Ovary (tissue), 10 donors: ENCODE measurements at places on chromosomes 5 and 9. TPM values are rescaled to one million over a fixed set of nuclear protein-coding genes. Genes with fewer than 3 reads are reported as not detected.

GRCh38 chr5:153896117-153896516 is 142.6 kb downstream of the FAM114A2 start:
- no peak overlapping the region for H3K27ac ChIP-seq
- no peak for DNase-seq
- H3K27me3 ChIP-seq = no peaks in the 10 kb centered on the region

The ITGA2 gene
- 2.9 TPM for total RNA-seq

The CNTNAP3B gene
- total RNA-seq = 1.5 TPM

DNA sequence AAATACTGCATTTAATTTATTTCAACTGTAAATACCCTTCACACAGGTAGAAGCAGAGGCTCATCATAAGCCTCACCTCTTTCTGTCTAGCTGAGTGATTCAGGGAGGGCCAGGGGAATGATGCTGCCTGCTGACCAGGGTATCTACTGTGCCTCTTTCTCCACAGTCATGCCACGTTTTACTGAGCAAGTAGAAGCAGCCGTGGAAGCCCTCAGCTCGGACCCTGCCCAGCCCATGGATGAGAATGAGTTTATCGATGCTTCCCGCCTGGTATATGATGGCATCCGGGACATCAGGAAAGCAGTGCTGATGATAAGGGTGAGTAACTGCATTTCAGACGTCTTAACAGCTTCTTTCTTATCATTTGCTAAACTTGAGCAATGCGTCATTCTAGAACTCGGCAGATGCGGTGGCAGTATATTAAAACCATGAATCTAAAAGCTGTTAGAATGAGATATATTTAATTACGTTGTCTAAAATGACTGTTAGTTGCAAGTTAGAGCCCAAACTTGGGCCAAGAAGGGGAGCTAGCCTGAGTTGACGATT is 50.0 kb upstream of the LRRTM2 start:
- peaks cover 5% of the 10 kb centered on the region for H3K4me1 ChIP-seq
- no peak for DNase-seq
- H3K36me3 ChIP-seq = no peaks in the 10 kb centered on the region

The ENHO gene
- total RNA-seq = 0.23 TPM

- H3K4me3 ChIP-seq = no peak overlapping the region
- peaks cover 5% of the 10 kb centered on the region for H3K4me1 ChIP-seq
- no peaks in the 10 kb centered on the region for H3K36me3 ChIP-seq
- H3K27me3 ChIP-seq = no peaks in the 10 kb centered on the region
- no peak for DNase-seq
Observed at GRCh38 chr5:173326501-173326960, 1.7 kb downstream of the STC2 start.

The CENPK gene
- 0.95 TPM for total RNA-seq

- no peaks in the 10 kb centered on the region for H3K27me3 ChIP-seq
- no peak for DNase-seq
- H3K4me1 ChIP-seq = peaks cover 8% of the 10 kb centered on the region
- H3K36me3 ChIP-seq = no peaks in the 10 kb centered on the region
- no peak overlapping the region for H3K4me3 ChIP-seq
Observed at GRCh38 chr5:173325091-173325698, 3.0 kb downstream of the STC2 start.

DNA sequence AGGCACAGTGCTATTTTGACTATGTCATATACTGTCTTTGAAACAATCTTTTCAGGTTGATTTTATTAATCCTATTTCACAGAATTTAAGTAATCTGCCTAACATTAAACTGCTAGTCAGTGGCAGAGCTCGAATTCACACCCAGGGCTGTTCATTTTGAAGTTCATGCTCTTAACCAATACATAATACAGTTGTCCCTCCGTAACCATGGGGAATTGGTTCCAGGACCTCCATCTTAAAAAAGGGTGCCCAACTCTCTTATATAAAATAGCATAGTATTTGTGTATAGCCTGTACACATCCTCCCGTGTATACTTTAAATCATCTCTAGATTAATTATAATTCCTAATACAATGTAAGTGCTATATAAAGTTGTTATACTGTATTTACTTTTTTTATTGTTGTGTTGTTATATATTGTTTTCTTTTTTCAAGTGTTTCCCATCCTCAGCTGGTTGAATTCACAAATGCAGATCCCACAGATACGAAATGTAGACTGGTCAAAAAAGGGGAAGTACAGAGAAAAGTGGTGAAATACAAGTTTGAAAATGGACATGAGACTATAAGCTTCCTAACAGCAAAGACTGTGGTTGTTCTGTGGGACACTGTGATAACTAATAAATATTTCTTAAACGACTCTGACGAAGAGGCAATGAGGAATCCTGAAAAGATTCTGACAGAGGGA is 18.3 kb downstream of the RFX3 start:
- no peak overlapping the region for H3K27ac ChIP-seq
- no peaks in the 10 kb centered on the region for H3K4me1 ChIP-seq
- DNase-seq = no peak
- H3K36me3 ChIP-seq = no peaks in the 10 kb centered on the region
- no peaks in the 10 kb centered on the region for H3K27me3 ChIP-seq

The GLDC gene
- 2.9 TPM for total RNA-seq

The FAM200C gene
- 10.2 TPM for total RNA-seq

DNA sequence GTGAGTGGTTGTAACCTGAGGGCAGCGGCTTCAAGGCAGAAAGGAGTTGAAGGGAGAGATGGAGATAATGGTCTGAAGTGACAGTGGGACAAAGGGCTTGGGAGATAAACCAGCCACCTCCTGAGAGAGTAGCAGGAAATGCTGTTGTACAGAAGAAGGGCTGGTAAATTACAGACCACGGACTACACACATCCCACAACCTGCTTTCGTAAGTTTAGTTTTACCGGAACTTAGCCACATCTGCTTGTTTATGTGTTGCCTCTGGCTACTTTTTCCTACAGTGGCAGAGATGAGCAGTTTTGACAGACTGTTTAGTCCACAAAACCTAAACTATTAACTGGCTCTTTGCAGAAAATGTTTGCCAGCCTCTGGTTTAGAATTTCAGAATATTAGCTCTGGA is 269.5 kb downstream of the ARHGEF28 start:
- DNase-seq = no peak
- no peaks in the 10 kb centered on the region for H3K36me3 ChIP-seq
- H3K27me3 ChIP-seq = no peaks in the 10 kb centered on the region
- H3K27ac ChIP-seq = no peak overlapping the region

The GARNL3 gene
- total RNA-seq = 15.6 TPM

DNA sequence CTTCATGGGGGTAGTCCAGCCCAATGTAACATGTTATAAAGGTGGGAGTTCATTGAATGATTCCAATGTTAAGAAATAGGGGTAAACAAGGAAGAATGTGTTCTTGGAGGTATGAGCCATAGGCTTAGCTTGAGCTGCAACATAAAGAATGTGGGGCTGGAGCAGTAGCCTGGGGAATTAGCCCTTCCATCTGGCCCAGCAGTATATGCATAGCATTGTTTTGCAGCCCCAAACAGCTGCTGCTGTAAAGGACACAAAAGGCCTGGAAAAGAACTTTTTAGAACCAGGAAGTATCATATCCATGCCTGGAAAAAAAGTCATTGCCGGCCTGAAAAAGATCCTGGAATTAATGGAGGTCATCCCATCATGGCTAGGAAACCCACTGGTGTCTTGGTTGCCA is 55.8 kb upstream of the SMARCA2 start:
- no peak overlapping the region for H3K4me3 ChIP-seq
- no peak overlapping the region for H3K27ac ChIP-seq
- H3K27me3 ChIP-seq = no peaks in the 10 kb centered on the region
- no peaks in the 10 kb centered on the region for H3K36me3 ChIP-seq
- H3K4me1 ChIP-seq = no peaks in the 10 kb centered on the region
- DNase-seq = no peak

- peaks cover 1% of the 10 kb centered on the region for H3K4me1 ChIP-seq
- no peak overlapping the region for H3K4me3 ChIP-seq
- no peak for DNase-seq
- no peaks in the 10 kb centered on the region for H3K27me3 ChIP-seq
Observed at GRCh38 chr9:13467157-13467556, 187.7 kb upstream of the MPDZ start.

The CCDC112 gene
- 3.7 TPM for total RNA-seq

The ARSI gene
- total RNA-seq = 0.36 TPM

GRCh38 chr5:109911731-109912130 is 222.0 kb downstream of the MAN2A1 start:
- H3K27ac ChIP-seq = no peak overlapping the region
- no peak for DNase-seq
- no peaks in the 10 kb centered on the region for H3K36me3 ChIP-seq
- H3K4me1 ChIP-seq = no peaks in the 10 kb centered on the region

DNA sequence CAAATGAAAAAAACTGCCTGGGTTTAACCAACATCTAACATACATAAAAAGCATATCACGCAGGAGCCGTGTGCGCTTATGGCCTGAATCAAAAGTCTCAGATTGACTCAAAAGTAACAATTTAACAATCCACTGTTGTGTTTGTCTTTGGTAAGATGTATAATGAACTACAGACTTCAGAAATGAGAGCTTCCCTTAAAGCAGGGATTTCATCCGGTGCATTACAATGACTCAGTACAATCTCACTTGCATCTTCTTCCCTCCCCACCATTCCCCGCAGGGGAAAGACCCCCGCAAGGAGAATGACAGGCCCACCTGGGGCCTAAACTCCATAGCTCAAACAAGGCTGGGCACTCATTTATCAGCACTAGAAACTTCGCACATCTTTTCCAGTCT is 1.4 kb downstream of the ZFR start:
- H3K27me3 ChIP-seq = no peaks in the 10 kb centered on the region
- H3K36me3 ChIP-seq = no peaks in the 10 kb centered on the region
- H3K27ac ChIP-seq = peak overlapping the region; percentile 96
- peak overlapping the region; percentile 96 for H3K4me3 ChIP-seq

DNA sequence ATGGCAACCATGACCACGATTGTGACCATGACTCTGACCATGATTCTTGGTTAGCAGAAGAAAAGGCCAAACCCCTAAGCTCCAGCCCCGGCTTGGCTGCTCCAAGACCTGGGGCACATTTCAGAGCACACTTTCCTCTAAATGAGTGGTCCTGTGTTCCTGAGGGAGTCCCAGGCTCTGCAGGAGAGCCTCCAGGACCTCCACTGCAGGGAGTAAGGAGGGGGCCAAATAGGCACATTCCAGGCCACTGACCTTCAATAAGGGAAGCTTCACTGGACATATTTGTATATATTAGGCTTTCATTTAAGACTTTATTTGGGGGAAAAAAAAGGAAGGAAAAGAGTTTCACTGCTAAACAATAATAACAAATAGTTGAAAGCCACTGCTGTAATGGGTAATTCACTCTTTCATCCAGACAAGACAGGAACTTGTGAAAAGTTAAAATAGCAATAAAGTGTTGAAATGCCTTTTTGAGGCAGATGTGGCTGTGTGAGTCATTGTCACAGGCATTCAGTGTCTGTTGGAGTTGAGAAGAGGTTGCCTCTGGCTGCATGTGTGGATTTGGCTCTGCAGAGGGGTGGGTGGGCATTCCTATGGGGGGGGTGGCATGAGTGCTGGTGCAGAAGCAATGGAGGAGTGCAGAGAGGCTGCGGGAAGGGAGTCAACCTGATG is 63.9 kb upstream of the TGFBR1 start:
- no peak for DNase-seq
- H3K27me3 ChIP-seq = no peaks in the 10 kb centered on the region
- H3K4me1 ChIP-seq = no peaks in the 10 kb centered on the region
- H3K36me3 ChIP-seq = no peaks in the 10 kb centered on the region

DNA sequence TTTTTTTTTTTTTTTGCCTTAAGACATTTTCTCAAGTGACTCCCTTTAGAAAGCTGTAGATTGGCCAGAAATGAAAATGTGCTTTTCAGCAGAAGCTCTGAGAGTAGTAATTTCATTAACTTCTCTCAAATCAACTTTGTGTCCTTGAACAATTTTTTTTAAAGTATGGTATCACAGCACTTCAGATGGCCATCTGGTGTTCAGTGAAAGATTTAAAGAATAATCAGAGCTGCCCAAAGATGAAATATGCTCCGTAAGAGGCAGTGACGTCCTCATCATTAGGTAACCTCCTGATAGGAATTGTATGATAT is 43.0 kb upstream of the PCAT7 start:
- DNase-seq = no peak
- no peak overlapping the region for H3K4me3 ChIP-seq
- H3K27me3 ChIP-seq = no peaks in the 10 kb centered on the region
- H3K36me3 ChIP-seq = no peaks in the 10 kb centered on the region

GRCh38 chr9:89165341-89165740 is 13.3 kb downstream of the SHC3 start:
- DNase-seq = no peak
- no peak overlapping the region for H3K4me3 ChIP-seq
- no peak overlapping the region for H3K27ac ChIP-seq
- no peaks in the 10 kb centered on the region for H3K4me1 ChIP-seq
- H3K27me3 ChIP-seq = no peaks in the 10 kb centered on the region

GRCh38 chr9:135888126-135888765 is 19.1 kb downstream of the CAMSAP1 start:
- no peaks in the 10 kb centered on the region for H3K27me3 ChIP-seq
- DNase-seq = no peak
- H3K36me3 ChIP-seq = no peaks in the 10 kb centered on the region
- H3K4me3 ChIP-seq = no peak overlapping the region
- H3K4me1 ChIP-seq = peaks cover 31% of the 10 kb centered on the region
- no peak overlapping the region for H3K27ac ChIP-seq

DNA sequence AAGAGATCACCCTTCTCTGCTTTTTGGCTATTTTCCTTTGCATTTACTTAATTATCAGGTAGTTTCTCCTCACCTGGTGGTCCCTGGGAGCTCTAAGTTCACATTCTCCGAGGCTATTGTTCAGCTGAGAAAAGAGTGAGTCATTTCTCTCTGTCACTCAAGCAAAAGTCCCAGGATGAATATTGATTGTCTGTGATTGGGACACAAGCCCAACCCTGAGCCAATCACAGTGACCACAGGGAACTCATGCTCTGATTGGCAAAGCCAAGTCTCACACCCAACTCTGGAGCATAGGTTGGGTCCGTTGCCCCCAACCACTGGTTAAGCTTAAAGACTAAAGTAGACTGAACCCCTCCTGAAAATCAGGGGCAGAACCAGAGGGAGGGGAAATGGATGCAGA is 27.8 kb upstream of the FAT2 start:
- H3K4me3 ChIP-seq = no peak overlapping the region
- no peak for DNase-seq
- no peaks in the 10 kb centered on the region for H3K27me3 ChIP-seq
- H3K27ac ChIP-seq = no peak overlapping the region
- H3K4me1 ChIP-seq = no peaks in the 10 kb centered on the region

- no peak overlapping the region for H3K4me3 ChIP-seq
- H3K27me3 ChIP-seq = no peaks in the 10 kb centered on the region
- no peaks in the 10 kb centered on the region for H3K36me3 ChIP-seq
- no peak for DNase-seq
- no peak overlapping the region for H3K27ac ChIP-seq
Observed at GRCh38 chr9:6909181-6909580, 151.4 kb downstream of the KDM4C start.

GRCh38 chr9:107635803-107636174 is 146.2 kb upstream of the KLF4 start:
- no peak overlapping the region for H3K4me3 ChIP-seq
- no peak overlapping the region for H3K27ac ChIP-seq
- no peaks in the 10 kb centered on the region for H3K36me3 ChIP-seq
- no peak for DNase-seq
- H3K4me1 ChIP-seq = peaks cover 14% of the 10 kb centered on the region
